ENCODE measurements at places on chromosomes 13 and 19.

DNA sequence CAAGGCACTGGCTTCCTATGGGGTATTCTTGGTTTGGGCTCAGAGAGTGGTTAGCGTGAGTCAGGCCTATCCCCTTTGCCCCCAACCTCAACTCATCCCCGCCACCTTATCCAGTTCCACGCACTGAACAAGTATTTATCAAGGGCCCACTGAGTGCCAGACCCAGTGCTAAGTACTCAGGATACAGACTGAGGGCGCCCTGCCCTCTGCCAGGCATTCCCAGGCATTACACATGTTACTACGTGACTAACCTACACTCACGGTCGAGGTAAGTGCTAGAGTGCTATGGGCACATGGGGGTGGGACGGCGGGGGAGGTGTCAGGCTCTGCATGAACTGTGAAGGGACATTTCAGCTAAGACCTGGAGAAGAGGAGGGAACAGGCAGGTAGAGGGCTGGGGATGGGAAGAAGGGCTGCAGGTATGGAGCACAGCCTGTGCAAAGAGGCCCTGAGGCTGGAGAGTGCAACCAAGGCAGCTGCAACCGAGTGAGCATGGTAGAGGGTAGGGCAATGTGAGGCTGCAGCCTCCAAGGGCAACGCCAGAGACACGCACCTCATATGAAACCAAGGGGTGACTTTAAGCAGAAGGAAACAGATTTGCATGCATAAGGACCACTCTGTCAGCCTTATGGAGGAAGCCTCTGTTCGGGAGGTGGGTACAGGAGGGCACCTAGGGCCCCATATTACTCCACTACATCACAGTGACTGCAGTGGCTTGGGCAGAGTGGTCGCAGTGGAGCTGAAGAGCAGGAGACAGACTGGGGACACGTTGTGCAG lies 22.5 kb downstream of the DHRS12 start:
- no peak for DNase-seq

GRCh38 chr13:76383676-76384461 lies 502.3 kb downstream of the KCTD12 start:
- DNase-seq = no peak

DNA sequence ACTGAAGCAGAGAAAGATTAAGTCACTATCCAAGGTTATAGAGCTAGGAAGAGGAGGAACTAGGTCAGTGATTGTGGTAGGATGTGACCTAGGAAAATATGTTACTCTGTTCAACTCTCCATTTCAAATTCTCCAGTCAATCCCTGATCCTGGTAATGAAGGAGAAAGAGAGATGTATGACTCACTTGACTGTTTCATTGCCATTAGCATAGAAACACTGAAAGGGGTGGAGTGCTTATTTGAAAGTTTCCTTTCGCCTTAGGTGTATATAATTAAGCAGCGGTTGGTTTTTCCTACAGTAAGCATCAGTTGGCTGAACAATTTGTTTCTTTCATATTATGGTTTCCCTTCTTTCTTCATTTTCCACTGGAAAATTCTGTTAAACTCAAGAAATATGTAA lies 198.1 kb upstream of the CSNK1A1L start:
- no peak for DNase-seq

GRCh38 chr19:47370045-47370611 lies 21.0 kb downstream of the DHX34 start:
- DNase-seq = no peak

- DNase-seq = no peak
Observed at GRCh38 chr13:100887729-100888151, 213.1 kb upstream of the TMTC4 start.

- DNase-seq = no peak
Observed at GRCh38 chr19:32880622-32881021, 11.1 kb upstream of the SLC7A9 start.
